Muscle of leg (tissue), 16 donors: ENCODE measurements at places on chromosomes 1 and 21. TPM values are rescaled to one million over a fixed set of nuclear protein-coding genes. Genes with fewer than 3 reads are reported as not detected.

Gene DHDDS
- total RNA-seq, result 21.8 TPM

Gene DIO1
- not detected for total RNA-seq

DNA sequence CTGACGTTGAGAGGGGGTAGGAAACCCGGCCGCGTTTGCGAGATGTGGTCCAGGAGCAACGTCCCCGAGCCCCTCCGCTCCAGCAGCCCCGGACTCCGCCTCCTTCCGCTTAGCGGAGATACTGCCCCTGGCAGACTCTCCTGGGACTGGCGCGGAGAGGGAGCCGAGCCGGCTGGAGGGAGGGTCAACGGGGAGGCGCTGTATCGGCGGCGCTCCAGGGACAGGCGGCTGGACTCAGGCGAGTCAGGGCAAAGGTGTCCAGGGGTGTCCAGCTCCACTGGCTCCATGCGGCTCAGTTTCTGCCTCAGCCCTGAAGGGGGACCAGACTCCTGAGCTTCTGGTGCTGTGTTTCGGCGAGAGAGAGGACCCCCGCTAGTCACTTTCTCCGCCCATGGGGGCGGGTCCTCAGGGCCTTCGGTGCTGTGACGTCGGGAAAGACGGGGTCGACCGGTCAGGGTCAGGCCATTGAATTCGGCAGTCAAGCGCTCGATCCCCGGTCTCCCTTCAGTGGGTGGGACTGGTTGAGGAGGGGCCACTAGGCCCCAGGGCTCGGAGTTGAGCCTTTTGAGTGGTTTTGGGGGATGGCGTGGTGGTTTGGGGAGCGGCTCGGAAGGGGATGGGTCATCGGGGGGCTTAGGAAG, 2.8 kb upstream of the LIX1L start:
- DNase-seq, result peak; percentile 92

- no peak for DNase-seq
These were observed 3.3 kb upstream of the KIF21B start for GRCh38 chr1:201026836-201027235.

Gene GNL2
- 57.5 TPM for total RNA-seq

DNA sequence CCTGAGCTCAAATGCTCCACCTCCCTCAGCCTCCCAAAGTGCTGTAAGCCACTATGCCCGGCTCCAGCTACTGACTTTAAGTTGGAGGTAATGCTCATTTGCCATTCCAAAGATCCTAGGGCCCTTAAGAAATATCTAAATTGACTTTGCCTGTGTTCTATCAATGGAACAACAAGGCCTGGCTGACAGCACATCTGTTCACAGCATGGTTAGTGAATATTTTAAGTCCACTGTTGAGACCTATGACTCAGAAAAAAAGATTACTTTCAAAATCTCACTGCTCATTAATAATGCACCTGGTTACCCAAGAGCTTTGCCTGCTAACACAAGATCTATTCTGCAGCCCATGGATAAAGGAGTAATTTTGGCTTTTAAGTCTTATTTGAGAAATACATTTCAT, 3.5 kb upstream of the SSX2IP start:
- DNase-seq, result no peak

GRCh38 chr1:15201849-15202551, 45.0 kb upstream of the FHAD1 start:
- DNase-seq, result no peak

Gene DHCR24
- 12.2 TPM for total RNA-seq

- no peak for DNase-seq
These were observed 12.2 kb downstream of the ADSS2 start for GRCh38 chr1:244439391-244440032.

DNA sequence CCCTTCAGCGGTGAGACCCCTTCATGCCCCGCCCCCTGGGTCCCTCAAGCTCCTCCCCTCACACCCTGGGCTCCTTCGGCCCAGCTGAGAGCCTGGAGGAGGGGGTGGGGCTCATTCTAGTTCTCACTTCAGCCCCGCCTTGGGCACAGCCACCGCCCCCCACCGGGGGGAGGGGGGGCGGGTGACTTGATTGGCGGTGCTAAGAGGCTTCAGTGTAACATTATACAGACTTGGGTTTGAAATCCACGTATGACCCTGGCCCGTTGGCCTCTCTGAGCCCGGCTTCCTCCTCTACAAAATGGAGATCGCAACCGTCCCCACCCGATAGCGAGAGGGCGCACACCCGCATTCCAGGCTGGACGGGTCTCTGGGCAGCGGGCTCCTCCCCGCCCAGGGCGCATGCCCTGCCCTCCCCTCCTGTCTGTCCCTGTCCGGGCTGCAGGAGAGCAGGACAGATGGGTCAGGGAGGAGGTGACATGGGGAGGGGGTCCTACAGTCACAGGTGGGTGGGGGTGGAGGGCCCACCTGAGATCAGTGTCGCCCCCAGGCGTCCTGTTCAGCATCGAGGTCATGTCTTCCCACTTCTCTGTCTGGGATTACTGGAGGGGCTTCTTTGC, 5.1 kb downstream of the CLCNKB start:
- peak; percentile 61 for DNase-seq

DNA sequence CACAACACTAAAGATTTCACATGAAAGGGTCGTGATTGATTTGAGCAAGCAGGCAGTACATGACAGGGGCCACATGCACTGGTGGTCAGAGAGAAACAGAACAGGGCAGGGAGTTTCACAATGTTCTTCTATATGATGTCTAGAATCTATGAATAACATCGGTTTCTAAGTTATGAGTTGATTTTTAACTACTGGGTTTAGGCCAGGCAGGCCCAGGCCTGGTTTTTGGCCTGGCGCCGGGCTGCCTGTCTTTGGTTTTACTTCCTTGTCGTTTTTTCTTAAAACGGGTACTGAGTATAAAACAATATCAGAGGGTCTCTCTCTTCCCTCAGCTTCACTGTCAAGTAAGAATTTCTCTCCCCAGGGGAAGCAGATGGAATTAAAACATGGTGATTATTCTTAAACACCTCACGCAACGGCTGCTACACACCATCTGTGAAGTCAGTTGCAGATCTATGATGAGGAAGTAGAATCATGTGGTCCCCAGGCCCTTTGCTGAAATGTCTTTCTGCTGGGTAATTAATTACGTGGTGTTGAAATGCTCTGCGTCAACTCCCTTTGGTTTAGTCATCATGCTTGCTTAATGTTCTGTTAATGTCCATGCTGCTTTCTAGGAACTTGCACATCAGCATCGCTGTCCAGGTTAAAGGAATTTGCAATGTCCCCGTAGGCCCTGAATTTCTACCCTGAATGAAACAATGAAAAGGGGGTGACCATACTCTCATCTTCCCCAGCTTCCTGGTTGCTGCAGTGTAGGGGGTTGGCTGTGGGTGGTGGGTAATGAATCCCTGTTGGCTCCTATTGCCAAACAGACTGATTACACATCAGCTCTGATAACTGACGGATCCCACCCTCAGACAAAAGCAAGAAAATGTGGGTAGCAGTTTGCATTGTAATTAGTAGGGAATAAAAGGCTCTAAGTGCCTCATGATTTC, 70.3 kb downstream of the SERINC2 start:
- DNase-seq, result peak; percentile 86
